Activated T-helper 1 cell treated with anti-CD3 and anti-CD28 coated beads, Interleukin-2, amount 50 U/mL, for 16 hours (primary cell): ENCODE measurements at places on chromosomes 3 and 15.
A peak's percentile ranks its signal among the peaks of the same experiment; 100 is the strongest.

GRCh38 chr3:9168241-9168741 lies 81.2 kb downstream of the SRGAP3 start:
- DNase-seq, result peak; percentile 19

GRCh38 chr3:30231277-30232141 lies 374.9 kb upstream of the TGFBR2 start:
- no peak for DNase-seq

DNA sequence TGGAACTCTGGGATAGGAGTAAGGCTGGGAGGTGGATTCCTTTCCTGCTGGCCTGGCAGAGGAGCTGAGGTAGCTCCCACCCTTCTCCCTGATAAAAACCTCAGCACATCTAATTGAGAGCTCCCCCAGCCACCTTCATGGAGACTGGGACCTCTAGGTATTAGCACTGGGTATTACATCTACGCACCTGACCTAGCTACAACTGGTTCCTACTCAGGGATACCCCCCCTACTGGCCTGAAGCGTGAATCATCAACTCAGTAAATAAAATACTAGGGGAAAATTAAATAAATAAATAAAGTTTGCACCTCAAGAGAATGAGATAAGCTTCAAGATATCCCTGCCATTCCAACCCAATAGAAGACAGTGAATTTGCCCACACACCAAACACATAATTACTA lies 140.4 kb downstream of the NEK10 start:
- DNase-seq, result no peak

DNA sequence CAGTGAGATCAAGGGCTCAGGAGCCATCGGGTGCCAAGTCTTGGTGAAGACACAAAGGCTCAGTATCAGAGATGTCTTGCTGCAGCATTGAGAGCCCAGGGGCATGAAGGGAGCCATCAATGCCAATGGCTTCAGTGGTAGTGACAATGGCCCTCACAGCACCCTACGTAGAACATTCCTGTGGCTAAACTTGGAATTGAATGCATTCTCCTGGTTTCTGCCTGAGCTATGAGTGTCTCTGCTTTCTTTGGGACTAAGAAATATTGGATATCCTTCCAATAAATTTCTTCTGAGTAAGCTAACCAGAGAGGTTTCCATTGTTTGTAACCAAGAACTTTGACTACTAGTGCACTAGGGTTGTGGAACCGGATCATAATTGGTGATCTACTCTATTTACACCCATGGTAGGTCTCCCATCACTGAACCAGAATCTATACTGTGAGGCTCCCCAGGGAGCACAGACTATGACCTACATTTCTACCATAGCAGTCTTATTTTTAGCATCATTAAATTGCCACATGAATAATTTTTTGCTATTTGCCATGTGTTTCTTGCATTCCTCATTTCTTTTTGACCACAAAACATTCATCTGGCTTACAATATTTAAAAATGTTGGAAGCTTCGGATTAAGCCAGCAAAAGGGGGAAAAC lies 31.6 kb upstream of the PDZRN3 start:
- DNase-seq, result no peak

- DNase-seq, result no peak
Measured at GRCh38 chr3:61808526-61808925, 247.2 kb downstream of the PTPRG start.

- no peak for DNase-seq
Measured at GRCh38 chr3:169173231-169173630, 490.3 kb downstream of the MECOM start.

GRCh38 chr15:70433586-70434324 lies 329.6 kb downstream of the UACA start:
- DNase-seq, result no peak

DNA sequence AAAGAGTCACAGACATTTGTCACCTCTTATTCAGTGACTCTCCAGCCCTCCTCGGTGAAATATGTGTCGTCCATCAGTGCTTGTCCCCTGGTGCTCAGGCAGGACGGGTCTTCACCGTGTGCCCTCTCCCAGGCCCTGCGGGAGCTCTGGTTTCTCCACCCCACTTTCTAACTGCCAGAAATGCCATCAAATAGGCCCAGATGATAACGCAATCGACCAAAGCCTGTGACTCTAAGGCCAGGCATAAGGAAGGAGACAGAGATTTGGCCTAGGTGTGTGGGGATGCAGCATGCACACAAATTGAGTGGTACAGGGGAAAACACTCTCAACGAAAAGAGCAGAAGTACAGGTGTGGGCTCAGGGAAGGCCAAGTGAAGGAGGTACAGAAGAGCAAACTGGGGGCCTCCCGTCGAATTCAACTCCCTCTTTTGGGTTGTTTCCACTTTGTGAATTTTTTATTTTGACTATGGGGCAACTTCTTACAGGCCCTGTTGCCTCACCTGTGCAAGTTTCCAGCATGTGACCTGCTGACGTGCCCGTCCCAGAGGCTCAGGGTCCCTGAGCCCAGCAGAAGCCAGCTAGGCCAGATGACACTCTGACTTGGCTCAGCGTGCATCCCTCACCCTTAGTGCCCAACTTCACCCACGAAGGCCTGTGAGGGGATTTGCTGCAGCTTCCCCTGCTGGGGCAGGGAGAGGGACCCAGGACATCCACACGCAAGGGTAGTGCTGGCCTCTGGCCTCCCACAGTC lies 4.7 kb downstream of the NUP210 start:
- no peak for DNase-seq

- DNase-seq, result no peak
Measured at GRCh38 chr3:123332124-123332641, 116.7 kb downstream of the ADCY5 start.

DNA sequence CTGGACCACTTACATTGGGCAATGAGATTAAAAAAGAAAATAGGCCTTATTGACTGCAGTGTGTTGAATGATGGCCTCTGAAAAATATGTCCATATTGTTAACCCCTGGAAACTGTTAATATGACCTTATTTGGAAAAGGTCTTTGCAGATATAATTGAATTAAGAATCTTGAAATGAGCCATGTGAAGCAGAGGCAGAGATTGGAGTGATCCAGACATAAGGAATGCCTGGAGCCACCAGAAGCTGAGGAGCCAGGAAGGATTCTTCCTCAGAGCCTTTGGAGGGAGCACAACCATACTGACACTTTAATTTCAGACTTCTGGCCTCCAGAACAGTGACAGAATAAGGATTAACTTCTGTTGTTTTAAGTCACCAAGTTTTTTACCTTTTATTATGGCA lies 510.4 kb upstream of the AGTR1 start:
- no peak for DNase-seq

DNA sequence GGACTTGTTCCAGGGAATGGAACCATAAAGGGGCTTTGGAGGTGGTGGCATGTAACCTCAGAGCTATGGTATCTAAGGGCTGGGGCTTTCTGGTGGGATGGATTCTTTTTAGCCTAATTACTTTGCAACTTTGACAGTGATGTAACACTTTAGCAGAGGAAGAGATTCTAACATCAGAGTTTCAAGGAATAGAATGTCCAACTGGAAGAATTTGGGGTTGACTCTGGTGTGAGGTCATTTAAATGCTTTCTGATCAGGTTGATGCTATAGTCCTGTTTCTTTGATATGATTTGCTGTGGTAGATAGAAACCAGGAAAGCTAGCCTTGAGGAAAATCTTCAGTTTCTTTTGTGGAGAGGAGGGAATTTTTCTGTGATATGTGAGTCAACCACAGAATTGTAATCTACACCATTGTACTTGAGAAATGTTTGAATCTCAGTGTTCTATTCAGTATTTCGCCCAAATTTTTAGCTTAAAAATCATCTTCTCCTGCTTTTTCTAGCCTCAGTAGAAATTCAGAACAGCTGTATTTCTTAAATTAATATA lies 40.0 kb downstream of the ATP2C1 start:
- DNase-seq, result no peak

DNA sequence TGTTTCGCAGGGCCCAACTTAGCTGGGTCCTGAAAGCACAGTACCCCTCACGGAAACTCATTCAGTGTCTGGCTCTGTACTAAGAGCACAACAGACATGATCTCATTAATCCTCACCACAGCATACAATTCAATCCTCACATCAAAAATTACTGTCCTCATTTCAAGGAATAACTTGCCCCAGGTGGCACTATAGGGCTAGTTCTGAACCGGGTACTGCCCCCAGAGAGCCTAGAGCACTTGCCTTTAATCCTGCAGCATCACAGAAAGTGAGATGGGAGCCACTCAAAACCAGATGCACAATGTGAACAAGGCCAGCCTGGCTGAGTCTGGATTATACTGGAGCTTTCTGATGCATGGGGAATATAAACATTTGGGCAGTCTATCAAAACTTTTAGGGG lies 122.6 kb downstream of the OSBPL10 start:
- DNase-seq, result no peak

DNA sequence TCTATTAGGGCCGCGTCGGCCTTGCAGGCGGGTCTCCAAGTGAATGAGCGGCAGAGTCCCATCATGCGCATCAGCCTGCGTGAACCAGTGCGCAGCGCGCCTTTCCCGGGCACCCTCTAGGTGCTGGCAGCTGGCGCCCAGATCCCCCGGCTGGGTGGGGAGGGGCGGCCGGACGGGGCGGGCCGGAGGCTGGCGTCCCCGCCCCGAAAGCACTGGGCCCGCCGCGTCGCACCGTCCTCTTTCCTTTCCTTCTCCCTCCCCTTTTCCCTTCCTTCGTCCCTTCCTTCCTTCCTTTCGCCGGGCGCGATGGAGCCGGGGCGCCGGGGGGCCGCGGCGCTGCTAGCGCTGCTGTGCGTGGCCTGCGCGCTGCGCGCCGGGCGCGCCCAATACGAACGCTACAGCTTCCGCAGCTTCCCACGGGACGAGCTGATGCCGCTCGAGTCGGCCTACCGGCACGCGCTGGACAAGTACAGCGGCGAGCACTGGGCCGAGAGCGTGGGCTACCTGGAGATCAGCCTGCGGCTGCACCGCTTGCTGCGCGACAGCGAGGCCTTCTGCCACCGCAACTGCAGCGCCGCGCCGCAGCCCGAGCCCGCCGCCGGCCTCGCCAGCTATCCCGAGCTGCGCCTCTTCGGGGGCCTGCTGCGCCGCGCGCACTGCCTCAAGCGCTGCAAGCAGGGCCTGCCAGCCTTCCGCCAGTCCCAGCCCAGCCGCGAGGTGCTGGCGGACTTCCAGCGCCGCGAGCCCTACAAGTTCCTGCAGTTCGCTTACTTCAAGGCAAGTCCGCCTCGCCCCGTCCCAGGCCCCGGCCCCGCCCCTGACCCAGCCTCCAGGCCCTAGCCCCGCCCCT lies at the start of gene CRTAP:
CRTAP (plus strand) TSS at position 243 of the 850 bp plus-strand sequence; CDS start at position 307, 64 bp downstream.
- DNase-seq, result peak; percentile 79

DNA sequence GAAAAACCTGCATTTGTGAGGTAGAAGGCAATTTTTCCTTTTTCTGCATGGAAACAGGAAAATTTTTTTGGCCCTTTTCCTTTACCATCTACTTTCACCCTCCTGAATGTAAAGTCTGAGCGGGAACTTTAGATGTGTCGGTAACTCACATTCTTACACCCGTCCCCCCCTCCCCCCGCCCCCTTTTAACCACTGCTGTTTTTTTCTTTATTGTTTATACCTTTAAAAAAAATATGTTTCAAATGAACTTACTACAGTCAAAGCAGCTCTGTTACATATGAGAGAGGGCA lies 487 bp upstream of the HES1 start:
- DNase-seq, result no peak

- no peak for DNase-seq
Measured at GRCh38 chr3:164604687-164605086, 473.6 kb downstream of the SI start.

- DNase-seq, result no peak
Measured at GRCh38 chr3:73270839-73271483, 209.5 kb downstream of the EBLN2 start.

DNA sequence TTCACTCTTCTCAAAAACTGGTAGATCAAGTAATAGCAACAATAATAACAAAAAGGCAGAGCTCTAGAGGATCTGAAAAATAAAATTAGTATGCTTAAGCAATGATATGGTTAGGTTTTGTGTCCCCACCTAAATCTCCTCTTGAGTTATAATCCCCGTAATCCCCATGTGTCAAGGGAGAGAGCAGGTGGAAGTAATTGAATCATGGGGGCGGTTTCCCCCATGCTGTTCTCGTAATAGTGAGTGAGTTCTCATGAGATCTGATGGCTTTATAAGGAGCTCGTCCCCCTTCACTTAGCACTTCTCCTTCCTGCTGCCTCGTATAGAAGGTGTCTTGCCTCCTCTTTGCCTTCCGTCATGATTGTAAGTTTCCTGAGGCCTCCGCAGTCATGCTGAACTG lies 60.2 kb upstream of the ABHD2 start:
- DNase-seq, result no peak

DNA sequence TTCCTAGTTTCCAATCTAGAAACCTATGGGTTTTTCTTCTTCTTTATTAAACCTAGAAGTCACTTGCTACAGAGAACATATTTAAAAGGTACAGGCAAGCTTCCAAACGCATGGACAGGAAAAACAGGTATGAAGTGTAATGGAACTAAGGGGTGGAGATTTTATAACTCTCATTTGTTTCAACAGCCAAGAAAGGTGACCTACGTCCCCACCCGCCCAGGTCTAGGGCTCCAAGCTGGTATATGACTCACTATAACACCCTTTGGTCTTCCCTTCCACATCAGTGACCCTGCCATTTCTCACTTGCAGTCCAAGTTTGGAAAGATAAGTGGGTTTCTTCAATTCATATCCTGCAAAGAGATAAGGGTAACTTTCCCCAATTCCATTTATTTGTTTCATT lies 6.0 kb upstream of the LIPH start:
- DNase-seq, result no peak

DNA sequence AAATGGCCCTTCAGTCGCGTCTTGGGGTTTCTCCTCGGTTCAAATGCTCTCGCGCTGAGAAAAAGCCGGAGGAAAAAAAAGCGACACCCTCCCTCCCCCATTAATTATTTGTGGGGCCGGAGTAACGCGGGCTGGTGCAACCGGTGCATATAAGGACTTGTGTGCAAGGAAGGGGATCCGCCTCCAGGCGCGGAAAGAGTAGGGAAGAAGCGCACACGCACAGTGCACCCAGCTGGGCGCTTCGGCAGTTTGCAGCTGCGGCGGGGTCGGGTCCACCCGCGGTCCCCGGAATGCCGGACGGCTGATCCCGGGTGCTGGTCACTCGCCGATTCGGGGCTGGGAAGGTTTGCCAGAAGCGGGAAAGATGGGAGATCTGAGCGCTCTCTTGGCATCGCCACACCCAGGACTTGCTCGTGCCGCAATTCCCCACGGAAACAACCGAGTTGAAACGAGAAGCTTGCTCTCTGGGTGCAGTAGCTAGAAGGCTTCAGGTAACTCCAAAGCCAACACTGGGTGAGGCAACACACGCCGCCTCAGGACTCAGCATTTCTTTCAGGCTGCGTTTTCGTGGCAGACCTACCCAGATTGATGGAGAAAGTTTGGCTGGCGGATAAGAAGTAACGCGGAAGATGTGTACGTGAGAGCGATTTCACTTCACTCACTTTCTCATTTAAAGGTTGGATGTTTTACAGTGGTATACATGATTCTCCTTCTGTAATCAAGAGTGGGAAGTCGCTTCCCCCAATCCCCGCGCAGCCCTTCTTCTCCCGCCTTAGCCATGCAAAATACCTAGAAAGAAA lies 720 bp upstream of the TNIK start:
- peak; percentile 15 for DNase-seq

- no peak for DNase-seq
Measured at GRCh38 chr15:99054025-99054387, 46.4 kb upstream of the PGPEP1L start.
